Left renal cortex interstitium (tissue), 4 donors: ENCODE measurements at places on chromosomes 13 and 19.

DNA sequence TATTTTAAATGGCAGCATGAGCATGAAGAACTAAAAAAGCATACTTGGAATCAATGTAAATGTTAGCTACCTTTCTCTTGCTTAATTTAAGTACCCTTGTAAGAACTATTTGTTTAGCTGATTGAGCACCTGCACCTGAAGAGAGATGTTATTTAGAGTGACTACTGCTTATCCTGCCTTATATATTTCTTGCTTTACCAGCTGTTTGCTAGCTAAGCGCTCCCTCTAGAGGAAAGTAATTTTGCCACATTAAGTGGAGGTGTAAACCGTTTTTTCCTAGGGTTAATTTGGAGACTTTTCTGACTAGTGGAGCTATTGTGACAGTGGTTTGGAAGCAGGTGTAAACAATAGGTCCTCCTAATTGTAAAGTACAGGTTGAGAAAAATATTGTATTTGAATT is 19.4 kb upstream of the PSG2 start:
- no peak for DNase-seq

DNA sequence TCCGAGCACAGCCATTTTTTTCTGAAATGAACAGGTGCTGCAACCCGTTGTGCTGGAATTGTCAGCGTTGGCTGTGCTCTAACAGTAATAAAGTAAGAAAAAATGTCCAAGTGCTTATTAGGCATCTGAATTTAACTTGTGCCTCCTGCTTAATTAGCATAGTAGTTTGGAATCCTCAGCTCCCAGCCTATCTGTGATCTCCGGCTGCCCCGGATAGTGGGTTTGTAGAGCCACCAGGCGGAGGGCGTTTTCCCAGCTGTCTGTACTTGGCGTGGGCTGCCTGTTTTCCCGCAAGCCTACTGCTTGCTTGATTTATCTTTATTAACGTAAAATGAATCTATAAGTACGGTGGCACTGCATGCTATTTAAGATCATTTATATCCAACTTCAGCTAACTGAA is 137.9 kb downstream of the MTUS2 start:
- no peak for DNase-seq

DNA sequence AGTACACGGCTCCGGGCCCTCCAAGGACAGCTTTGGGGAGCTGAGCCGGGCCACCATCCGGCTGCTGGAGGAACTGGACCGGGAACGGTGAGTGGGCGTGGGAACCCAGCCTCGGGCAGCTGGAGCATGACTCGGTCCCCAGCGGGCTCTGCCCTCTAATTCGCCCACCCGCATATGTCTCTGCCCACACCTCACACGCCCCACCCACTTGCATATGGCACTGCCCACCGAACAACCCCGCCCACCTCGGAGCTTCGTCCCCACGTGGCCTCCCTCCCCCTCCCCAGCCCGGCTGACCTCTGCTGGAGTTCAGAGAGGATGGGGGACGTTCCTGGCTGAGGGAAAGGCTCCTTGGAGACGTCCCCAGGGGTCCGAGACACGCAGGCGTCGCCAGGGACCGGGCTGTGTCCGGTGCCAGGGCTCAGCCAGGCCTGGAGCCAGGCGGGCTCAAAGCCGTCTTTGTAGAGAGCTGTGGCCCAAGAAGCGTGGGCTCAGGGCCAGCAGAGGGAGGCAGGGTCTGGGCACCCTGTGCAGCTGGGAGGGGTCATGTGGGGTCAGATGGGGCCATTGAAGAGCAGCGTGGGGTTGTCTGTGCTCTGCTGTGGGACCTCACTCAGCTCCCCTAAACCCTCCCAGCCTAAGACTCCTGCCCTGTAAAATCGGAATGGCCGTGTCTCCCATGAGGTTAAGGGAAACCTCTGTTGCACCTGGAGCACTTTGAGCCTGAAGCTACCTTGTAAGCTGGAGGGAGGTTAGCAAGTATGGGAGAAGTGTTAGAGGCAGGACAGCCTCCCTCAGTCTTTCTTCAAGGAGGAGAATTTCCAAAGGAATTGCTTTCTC is 3.8 kb downstream of the APC2 start:
- DNase-seq, result no peak

DNA sequence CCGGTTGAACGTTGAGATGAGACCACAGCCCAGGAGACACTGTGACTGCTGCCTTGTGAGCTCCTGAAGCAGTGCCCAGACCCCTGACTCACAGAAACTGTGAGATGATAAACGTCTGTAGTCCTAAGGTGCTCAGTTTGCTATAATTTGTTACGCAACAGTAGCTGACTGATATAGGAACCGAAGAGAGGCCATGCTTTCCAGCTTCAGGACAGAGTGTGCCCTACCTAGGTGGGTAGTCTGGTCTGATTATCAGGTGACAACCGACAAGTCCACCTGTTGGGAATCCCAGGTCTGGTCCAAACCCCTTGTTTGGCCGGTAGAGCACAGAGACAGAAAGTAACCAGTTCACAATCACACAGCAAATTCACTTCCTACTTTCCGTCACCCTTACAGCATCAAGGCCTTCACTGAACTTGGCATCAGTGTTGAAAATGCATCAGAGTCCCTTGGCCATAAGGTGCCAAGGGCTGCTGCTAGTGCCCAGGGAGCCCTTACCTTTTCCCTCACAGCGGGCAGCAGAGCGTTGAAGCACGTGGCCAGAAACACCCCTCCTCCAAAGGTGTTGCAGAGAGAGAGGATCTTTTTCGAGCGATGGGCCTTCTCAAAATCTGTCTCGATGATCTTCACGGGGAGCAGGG is 3.1 kb downstream of the SLC39A3 start:
- DNase-seq, result no peak

GRCh38 chr13:109968876-109969577 is 182.6 kb upstream of the IRS2 start:
- DNase-seq, result no peak

DNA sequence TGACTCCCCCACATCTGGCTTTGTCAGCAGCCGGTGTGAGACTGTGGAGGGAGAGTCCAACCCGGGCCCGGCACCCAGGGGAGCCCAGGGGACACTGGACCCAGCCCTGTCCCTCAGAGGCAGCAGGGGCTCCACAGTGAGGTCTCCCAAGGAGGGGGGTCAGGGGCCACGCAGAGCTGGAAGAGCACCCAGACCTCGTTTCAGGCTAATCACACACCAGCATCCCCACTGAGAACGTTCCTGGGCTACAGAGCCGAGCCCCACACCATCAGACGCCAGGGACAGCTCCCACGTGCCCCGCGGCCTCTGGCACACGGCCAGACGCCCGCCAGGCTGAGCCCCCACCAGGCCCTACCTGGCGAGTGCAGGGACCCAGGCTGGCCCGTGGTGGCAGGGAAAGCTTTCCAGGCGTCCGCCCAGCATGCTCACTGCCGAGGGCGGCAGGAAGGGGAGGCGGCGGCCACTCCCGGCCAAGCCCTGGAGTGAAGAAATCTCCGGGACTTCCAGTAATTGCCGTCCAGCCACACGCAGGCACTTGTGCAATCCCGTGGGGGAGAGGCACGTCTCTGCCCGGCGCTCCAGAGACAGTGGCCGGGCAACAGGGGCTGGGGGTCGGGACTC is 19.2 kb downstream of the SBNO2 start:
- no peak for DNase-seq

- no peak for DNase-seq
Observed at GRCh38 chr19:45079911-45080370, 881 bp downstream of the GEMIN7 start.

DNA sequence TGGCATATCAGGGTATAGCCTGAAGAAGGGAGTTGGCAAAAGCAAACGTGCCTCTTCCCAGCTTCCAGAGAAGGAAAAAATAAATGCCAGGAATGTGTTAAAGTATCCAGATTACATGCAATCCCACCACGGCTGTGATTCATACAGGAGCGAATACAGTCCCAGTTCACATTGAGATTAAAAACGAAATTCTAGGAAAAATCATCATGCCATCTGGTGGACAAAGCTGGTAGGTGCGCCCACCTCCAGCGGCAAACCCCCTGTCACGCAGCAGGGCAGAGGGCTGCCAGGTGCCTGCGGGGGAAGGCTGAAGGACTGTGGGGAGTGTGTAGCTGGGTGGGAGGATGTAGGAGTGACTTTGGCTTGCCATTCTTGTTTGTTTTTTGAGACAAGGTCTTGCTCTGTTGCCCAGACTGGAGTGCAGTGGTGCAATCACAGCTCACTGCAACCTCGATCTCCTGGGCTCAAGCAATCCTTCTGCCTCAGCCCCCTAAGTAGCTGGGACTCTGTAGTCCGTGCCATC is 6.4 kb upstream of the DMWD start:
- DNase-seq, result peak; percentile 65

DNA sequence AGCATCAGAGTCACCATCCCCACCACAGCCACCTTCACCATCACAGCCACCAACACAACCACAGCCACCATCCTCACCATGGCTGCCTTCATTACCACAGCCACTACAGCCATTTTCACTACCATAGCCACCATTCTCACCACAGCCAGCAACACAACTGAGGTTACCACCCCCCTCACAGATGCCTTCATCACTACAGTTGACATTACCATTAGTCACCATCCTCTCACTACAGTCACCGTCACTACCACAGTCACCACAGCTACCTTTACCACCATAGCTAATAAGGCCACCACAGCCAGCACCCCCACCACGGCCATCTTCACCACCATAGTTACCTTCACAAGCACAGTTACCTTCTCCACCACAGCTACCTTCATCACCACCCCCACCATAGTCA is 269.6 kb downstream of the DNAJC15 start:
- no peak for DNase-seq

- no peak for DNase-seq
Observed at GRCh38 chr13:78784014-78784750, 125.2 kb upstream of the OBI1 start.

- DNase-seq, result no peak
Observed at GRCh38 chr19:15519433-15519976, 11.2 kb downstream of the CYP4F22 start.

- DNase-seq, result no peak
Observed at GRCh38 chr13:102700088-102701031, 5.5 kb upstream of the METTL21C start.

GRCh38 chr13:37492741-37493514 is 105.6 kb downstream of the POSTN start:
- DNase-seq, result no peak

GRCh38 chr19:57759096-57759495 is 10.4 kb upstream of the ZNF586 start:
- DNase-seq, result no peak

GRCh38 chr19:15265214-15265849 is 33.1 kb upstream of the EPHX3 start:
- DNase-seq, result no peak

GRCh38 chr19:38875656-38876395 is 2.2 kb downstream of the RINL start:
- DNase-seq, result no peak

DNA sequence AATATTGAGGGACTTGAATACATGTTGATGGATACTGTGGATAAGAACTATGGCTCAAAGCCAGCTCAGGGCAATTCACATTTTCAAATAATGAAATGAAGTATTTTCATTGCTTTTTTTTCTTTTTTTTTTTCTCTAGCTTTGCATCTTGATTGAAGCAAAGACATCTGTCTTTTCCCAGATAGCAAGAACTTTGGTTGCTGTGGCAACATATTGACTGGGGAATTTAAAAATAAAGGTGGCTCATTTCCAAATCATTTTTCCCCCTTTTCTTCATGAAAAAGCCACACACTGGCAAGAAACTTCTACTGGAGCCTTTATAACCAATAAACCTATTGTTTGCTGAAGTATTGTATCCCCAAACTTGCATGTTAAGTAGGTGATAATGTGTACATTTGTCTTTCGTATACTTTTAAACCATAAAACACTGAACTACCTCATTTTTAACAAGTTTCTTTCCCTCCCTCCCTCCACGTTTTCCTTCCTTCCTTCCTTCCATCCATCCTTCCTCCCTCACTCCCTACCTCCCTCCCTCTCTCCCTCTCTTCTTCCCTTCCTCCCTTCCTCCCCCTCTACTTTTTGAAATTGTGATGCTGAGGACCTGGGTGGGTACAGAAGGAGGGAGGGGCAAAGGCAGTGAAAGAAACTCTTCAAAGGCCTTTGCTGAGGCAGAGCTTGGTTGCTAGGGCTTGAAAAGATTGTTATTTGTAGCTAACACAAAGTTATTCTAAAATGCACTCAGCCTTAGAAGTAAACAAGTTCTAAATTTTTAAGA is 343.5 kb upstream of the SPRY2 start:
- DNase-seq, result no peak

DNA sequence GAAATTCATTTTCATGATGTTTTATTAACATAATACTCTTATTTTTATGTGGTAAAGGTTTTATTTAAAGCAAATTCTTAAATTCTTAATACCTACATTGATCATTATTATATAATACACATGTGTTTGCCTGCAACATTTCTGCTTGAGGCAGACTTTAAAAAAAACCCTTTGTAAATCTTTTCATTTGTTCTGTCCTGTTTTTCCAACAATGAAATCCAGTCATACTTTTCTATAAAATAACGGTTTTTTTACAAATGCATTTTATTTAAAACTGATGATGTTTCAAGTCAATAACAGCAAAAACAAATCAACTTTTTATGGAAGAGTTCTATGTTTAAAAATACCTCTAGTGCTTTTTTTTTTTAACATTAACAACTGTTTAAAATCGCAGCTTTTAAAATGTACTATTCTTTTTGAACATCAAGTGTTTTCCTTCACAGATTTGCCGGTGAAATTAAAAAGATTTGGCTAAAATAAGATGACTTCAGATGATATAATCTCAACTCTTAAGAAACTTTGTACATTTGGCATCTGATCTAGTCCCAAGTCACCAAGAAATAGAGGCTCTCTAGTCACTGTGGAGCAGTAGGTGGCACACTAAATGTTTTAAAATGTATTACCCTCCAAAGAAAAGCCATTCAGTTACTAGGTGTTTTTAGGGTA is 5.1 kb downstream of the POU4F1 start:
- DNase-seq, result no peak

DNA sequence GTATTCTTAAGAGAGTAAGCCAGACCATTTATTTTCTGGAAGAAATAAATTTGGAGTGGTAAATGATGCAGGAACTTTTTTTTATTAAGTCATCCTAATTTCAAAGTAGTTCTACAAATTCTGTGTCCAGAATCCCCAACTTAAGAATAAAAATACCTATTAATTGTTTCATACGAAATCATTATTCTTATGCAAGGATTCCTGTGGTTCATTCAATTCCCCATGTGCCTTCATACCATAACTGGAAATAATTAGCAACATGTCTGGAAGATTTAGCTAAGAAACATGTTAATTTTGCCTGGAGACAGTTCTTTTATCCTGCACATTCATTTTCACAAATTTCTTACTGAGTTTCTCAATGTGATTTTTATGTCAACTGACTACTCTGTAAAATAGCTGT is 408.6 kb downstream of the PCDH9 start:
- DNase-seq, result no peak

GRCh38 chr19:45147835-45148676 is 12.7 kb downstream of the NKPD1 start:
- no peak for DNase-seq

DNA sequence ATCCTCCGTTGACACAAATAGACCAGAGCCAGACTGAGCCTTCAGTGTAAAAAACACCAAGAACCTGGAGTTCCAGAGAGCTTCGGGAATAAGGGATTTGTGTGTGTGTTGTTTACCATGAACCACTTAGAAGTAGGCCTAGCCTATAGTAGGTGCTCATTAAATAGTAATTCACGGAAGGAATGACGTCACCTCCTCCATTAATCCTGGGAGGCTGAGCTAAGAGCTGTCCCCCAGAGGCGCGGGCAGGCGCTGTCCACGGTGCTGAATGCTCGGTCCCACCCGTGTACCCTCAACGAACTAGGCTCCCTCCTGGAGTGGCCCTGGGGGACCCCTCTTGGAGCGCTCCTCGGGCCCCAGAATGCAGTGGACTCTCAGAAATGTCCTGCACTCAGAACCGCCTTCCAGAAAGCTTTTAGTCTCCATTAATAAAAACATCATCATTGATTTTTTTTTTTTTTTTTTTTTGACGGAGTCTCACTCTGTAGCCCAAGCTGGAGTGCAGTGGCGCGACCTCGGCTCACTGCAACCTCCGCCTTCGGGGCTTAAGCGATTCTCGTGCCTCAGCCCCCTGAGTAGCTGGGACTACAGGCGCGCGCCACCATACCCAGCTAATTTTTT is 6.5 kb downstream of the UNC13A start:
- no peak for DNase-seq
